Skeletal muscle tissue (tissue), 5 donors: ENCODE measurements at places on chromosomes 2 and 18. TPM values are rescaled to one million over a fixed set of nuclear protein-coding genes. Genes with fewer than 3 reads are reported as not detected.

Gene INHBB
- total RNA-seq = 1.0 TPM

Gene GLI2
- 3.1 TPM for total RNA-seq

Gene CNDP1
- total RNA-seq = not detected

Gene ALPP
- not detected for total RNA-seq

Gene FBXO36
- total RNA-seq = 2.1 TPM

Gene FAM124B
- 12.5 TPM for total RNA-seq

Gene PSMA8
- not detected for total RNA-seq

Gene CPSF3
- total RNA-seq = 27.7 TPM

Gene OTOS
- not detected for total RNA-seq

Gene NR4A2
- 0.52 TPM for total RNA-seq

Gene AQP12B
- total RNA-seq = not detected

Gene KRTCAP3
- total RNA-seq = not detected

Gene MEIS1
- total RNA-seq = 13.6 TPM
